ENCODE measurements at places on chromosomes 6 and 20.

- DNase-seq: no peak
These were observed 1274.9 kb upstream of the GJE1 start for GRCh38 chr6:140857739-140858380.

GRCh38 chr6:788058-788457, 95.1 kb upstream of the EXOC2 start:
- DNase-seq: no peak

DNA sequence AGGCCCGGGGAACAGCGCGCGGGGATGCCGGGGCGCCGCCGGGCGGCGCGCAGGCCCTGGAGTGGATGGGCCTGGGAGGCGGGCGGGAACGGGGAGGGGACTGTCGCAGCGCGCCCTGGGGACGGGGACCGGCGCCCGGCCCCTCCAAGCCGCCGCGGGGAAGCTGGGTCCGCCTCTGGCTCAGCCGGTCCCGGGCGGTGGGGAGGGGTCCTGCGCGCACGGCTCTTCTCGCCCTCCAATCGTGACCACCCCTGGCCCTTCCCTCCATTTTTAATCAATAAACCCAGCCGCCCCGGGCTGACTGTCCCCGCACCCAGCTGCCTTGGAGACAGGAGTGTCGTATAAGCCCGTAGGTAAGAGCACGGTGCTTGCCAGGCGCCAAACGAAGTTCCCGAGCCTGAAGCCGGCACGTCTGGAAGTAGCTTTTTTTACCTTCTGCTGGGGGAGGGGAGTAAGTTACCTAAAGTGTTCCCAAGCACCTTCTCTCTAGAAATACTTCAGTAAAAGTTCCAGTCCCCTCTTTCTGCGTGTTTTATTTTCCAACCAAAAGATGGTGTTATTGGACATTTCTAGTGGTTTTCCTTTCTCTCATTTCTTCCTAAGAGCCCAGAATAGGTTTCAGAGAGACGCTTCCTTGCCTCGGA, 780 bp upstream of the TAF4 start:
- no peak for DNase-seq

GRCh38 chr6:39610221-39610620, 115.0 kb downstream of the KIF6 start:
- no peak for DNase-seq

- no peak for DNase-seq
These were observed 53.0 kb downstream of the CDK5RAP1 start for GRCh38 chr20:33348136-33348937.

Measured in germinal center (tissue), 1 donor.